ENCODE measurements at places on chromosomes 7 and 10.

GRCh38 chr7:89554209-89554608, 600.1 kb upstream of the STEAP1 start:
- DNase-seq: no peak

- DNase-seq: no peak
Measured at GRCh38 chr7:98091523-98091922, 15.1 kb upstream of the LMTK2 start.

- DNase-seq: no peak
Measured at GRCh38 chr10:102627736-102628293, 16.5 kb upstream of the TRIM8 start.

DNA sequence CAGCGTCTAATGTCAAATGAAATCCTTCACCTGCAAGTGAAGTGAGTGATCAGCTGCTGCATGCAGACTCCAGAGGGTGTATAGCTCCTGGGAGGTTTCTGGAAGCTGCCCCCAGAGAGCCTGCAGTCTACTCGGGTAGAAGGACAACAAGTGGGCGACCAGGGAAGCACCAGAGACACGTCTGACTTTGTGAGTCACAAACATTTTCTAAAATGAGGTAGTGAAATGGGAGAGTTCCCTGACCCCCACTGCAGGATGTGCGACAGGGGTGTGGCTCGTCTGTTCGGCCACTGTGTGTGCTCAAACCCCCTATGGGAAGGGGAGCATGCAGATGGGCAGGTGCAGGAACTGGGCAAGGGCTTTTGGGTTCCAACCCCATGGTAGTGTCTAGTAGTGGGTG, 177.1 kb upstream of the PRKCQ start:
- DNase-seq: no peak

DNA sequence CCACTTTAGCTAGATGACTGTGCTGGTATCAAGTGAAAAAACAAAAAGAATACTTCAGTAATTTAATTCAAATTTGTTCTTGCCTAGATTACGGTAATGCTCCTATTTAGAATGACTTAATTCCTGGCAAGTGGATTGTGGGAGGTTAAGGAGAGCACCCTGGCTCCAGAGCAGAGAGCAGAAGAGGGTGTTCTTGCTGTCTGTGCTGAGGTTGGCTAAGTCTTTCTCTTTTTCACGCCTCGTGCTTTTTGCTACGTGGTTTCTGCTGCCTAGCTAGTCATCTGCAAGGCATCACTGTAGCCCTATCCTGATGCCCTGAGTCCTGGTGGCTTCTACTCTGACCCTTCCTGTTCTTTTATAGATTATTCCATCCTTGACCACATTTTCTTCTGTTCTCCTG, 101.4 kb downstream of the INSYN2A start:
- no peak for DNase-seq

Data from stimulated activated CD8-positive, alpha-beta memory T cell treated with anti-CD3 and anti-CD28 coated beads, Interleukin-12 subunit alpha, Interleukin-12 subunit beta, amount 100 ng/mL, for 1 hour (primary cell).